ENCODE measurements at places on chromosomes 2 and 18. TPM values are rescaled to one million over a fixed set of nuclear protein-coding genes. Genes with fewer than 3 reads are reported as not detected.

PLCL1 gene
- total RNA-seq, result 0.41 TPM

CD8A gene
- total RNA-seq, result 0.34 TPM

KYNU gene
- 0.96 TPM for total RNA-seq

RAPH1 gene
- 11.2 TPM for total RNA-seq

DLX1 gene
- not detected for total RNA-seq

VWA3B gene
- not detected for total RNA-seq

- DNase-seq, result no peak
- no peaks in the 10 kb centered on the region for H3K4me1 ChIP-seq
These were observed 368.8 kb downstream of the LNPK start for GRCh38 chr2:175633227-175633626.

DNA sequence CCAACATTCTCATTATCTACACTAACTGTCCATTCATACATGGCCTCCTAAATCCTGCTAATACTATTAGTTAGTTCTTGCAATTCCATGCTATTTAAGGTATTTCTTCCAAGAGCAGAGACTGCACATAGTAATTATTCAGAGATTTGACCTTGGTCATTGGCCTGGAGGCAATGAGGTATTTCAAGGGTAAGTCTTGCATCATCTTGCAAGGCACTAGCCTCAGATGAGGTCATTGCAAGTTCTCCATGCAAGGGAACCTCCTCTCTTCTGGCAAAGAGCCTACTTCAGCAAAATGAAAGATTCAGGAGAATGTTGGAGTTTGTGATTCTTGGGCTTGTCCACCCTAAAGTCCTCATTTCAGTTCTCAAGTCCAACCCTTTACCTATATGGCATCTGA lies 48.5 kb upstream of the IKZF2 start:
- DNase-seq, result no peak
- H3K4me3 ChIP-seq, result no peak overlapping the region
- no peaks in the 10 kb centered on the region for H3K4me1 ChIP-seq
- H3K36me3 ChIP-seq, result no peaks in the 10 kb centered on the region
- no peak overlapping the region for H3K27ac ChIP-seq

GRCh38 chr18:39184176-39184575 lies 1618.6 kb upstream of the CELF4 start:
- H3K27me3 ChIP-seq, result no peaks in the 10 kb centered on the region
- H3K27ac ChIP-seq, result no peak overlapping the region
- H3K4me1 ChIP-seq, result no peaks in the 10 kb centered on the region
- DNase-seq, result no peak

GRCh38 chr2:222333397-222333796 lies 34.6 kb upstream of the PAX3 start:
- DNase-seq, result no peak
- H3K27ac ChIP-seq, result no peak overlapping the region
- H3K27me3 ChIP-seq, result peaks cover 9% of the 10 kb centered on the region
- no peaks in the 10 kb centered on the region for H3K4me1 ChIP-seq
- H3K36me3 ChIP-seq, result no peaks in the 10 kb centered on the region
- no peak overlapping the region for H3K4me3 ChIP-seq

GRCh38 chr2:52054824-52055223 lies 1022.9 kb upstream of the NRXN1 start:
- no peak overlapping the region for H3K4me3 ChIP-seq
- no peak overlapping the region for H3K27ac ChIP-seq
- H3K4me1 ChIP-seq, result no peaks in the 10 kb centered on the region
- H3K27me3 ChIP-seq, result no peaks in the 10 kb centered on the region
- no peaks in the 10 kb centered on the region for H3K36me3 ChIP-seq

DNA sequence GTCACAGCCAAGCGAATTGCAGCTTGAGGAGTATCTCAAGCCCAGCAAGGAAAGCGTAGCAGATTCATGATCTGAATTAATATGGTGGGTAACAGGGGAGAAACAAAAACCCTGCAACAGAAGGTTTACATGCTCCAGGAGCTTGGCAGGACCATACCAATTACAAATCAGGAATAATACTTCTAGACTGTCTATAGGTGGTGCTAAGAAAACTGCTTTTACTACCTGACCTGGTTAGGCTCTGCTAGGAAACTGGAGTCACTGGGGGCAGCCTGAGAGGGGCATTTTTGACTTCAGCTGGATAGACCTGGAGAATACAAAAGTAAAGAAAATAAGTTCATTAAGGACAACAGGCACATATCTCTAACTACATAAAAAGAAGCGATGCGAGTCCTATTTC lies 24.6 kb upstream of the SPOPL start:
- H3K36me3 ChIP-seq, result no peaks in the 10 kb centered on the region
- no peaks in the 10 kb centered on the region for H3K4me1 ChIP-seq
- DNase-seq, result no peak
- H3K27ac ChIP-seq, result no peak overlapping the region
- no peaks in the 10 kb centered on the region for H3K27me3 ChIP-seq

- no peaks in the 10 kb centered on the region for H3K4me1 ChIP-seq
- H3K4me3 ChIP-seq, result no peak overlapping the region
- no peak overlapping the region for H3K27ac ChIP-seq
- no peaks in the 10 kb centered on the region for H3K27me3 ChIP-seq
- H3K36me3 ChIP-seq, result no peaks in the 10 kb centered on the region
These were observed 277.3 kb upstream of the FN1 start for GRCh38 chr2:215712871-215713790.

DNA sequence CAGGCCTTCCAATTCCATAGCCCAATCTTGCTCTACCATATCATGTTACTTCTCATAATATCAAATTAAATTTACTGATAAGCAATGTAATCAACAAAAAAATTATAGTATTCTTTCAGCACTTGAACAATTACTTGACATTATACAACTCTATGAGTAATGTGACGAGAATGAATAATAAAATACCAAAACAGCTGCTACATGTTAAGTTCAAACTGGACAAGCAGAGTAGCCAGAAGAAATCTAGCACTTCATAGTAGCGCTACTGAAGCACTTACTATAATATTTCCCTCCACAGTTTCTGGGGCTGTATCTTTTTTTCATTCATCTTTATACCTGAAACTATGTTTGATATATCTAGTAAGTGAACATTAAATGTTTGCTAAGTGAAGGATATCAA lies 14.9 kb downstream of the PPP3R1 start:
- no peaks in the 10 kb centered on the region for H3K36me3 ChIP-seq
- H3K27ac ChIP-seq, result no peak overlapping the region
- H3K4me3 ChIP-seq, result no peak overlapping the region
- H3K27me3 ChIP-seq, result no peaks in the 10 kb centered on the region
